ENCODE measurements at places on chromosomes 2 and 18.

GRCh38 chr2:64479259-64480117 is 25.5 kb downstream of the LGALSL start:
- no peak for DNase-seq

DNA sequence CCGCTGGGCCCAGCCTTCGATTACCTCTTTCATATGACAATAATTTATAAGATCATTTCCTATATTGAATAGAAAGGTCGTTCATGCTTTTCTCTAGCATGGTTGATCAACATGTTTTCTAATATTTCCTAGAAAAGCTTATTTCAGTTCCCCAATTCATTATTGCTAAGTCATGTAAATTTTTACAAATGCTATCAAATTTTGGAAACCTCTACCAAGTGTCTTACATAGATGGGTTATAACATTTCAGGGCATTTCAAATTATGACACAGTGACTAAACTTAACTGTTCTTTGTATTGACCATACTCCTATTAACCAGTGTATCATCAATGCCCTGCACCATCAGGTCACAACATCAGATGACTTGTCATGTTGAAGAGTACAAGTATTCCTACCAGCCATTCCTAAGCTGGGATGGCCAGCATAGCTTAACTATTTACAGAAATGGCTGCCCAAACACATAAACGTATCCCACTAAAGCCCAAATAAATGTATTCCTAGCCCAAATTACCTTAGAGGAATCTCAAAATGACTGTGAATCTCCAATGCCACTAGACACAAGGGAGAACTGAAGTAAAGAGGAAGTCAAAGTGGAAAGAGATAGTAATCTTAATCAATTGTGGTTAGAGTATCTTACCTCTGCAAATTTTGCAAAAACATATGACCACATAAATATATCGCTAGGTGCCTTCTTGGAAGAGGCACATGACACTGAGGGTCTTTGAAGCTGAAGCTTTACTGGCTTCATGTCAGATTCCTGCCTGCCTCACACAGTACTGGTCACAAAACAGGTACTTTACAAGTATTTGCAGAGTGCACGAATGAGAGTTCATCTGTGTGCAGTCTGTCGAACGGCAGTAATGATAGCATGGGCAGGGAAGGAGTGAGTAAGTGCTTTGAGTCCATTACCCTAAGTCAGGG is 87.3 kb upstream of the TLK1 start:
- peak; percentile 32 for DNase-seq

DNA sequence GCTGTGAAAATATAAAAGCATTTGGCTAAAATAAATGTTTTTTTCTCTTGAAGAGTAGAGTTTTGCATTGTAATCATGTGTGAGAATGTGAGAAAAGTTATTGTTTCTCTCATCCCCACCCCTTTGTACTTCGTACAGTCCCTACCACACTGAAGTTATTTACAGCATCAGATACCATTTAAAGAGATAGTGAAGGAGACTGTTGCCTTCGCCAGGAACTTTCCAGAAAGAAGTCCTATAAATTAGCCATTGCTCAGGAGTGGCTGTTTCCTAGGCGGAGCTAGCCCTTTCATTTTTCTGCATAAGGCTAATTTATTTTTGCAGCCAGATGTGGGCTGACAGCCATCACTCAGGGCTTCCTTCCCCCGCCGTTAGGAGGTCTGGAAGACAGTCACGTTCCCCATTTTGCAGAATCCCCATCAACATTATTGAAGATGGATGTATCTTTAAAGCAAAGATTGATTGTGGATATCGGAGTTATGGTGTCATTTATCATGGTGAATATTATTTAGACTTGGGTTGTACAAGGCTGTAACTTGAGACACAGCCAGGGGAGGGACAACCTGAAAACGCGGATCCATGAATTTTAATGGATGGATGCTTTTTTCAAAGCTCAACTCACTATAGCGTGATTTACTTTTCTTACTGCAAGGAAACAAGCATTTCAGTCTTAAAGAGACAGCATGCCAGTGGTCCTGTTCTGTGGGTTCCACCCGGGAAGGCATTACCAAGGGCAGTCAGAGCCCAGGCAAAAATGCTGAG is 17.1 kb downstream of the TSHZ1 start:
- no peak for DNase-seq

GRCh38 chr2:11435036-11435435 is 30.9 kb downstream of the E2F6 start:
- no peak for DNase-seq

DNA sequence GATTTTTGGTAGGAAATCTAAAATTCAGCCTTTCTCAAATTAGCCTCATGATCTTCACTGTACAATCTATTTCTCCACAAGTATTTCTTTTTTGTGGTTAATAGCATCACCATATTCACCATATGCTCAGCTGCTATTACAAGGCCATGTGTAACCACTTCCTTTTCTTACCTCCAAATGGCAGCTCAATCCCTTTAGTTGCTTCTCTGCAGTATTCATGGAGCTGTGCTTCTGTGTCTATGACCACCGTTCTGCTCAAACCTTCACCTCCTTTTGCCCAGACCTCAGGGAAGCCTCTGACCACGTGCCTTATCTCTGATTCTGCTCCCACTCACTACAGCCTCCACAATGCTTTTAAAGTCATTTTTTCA is 126.7 kb upstream of the TMEM200C start:
- DNase-seq: no peak

DNA sequence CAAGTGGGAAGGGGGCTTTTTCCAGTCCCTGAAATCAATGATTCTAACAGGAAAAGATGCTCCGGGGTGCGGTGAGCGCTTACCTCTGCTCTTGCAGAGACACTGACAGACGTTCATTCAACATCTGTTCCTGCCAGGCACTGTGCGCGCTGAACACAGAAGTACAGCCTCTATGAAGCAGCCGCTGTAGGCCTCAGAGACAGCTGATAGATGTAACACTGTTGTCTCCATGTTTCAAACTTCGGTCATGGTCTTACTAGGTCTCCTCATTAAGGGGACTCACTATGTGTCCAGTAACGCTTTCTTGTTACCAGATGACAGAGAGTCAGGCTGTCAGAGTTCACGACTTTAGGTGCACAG is 649 bp upstream of the CLIP4 start:
- DNase-seq: peak; percentile 10

DNA sequence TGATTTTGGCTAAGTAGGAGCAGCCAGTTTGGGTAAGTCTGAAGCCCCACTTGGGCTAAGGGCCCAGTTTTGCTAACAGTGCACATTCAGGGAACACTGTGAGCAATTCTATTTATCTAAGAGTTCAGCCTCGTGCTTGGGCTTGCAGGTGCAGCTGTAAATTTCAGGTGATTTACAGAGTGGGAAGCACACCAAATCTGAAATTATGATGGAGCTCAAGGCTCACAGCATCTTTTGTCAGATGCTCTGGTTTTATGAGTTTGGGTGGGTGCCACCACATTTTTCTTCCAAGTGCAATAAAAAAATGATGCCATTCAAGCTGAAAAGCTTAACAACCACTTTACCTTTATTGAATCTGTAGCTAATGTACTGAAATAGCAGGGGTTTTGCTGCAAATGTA is 671.2 kb downstream of the LRRTM4 start:
- DNase-seq: no peak

- DNase-seq: no peak
These were observed 47.2 kb upstream of the XPO1 start for GRCh38 chr2:61585383-61585782.

DNA sequence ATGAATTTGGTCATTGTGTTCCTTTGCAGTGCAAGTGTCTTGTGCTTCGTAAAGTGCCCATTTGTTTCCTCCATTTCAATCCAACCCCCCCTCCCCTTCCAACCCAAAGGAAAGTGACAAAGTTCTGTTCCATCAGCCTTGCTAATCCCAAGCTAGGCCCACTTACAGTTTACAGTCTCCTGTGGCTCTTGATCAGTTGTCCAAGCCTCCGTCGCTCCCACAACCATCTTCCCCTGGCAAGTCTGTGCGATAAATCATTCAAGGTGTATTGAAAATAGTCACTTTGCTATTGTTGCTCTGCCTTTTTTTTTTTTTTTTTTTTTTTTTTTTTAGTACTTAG is 6.5 kb downstream of the POU3F3 start:
- no peak for DNase-seq

DNA sequence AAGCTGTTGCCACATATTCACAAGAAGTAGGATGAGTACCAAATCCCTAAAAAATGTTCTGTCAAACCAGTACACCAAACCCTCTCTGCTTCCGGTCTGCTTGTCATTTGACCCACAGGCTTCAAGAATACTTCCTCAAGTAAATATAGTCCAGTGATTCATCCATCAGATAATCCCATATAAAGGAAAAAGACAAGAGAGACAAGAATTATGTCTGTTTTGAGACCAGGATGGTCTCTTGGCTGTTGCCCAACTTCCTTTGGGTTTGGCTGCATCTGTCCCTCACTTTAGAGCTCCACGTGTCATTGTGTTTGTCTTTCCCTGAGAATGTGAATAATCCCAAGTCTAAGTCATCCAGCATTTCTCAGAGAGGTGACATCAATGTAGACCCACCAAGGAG is 91.5 kb upstream of the NRP2 start:
- no peak for DNase-seq

GRCh38 chr18:59048048-59048363 is 91.7 kb upstream of the SEC11C start:
- no peak for DNase-seq

DNA sequence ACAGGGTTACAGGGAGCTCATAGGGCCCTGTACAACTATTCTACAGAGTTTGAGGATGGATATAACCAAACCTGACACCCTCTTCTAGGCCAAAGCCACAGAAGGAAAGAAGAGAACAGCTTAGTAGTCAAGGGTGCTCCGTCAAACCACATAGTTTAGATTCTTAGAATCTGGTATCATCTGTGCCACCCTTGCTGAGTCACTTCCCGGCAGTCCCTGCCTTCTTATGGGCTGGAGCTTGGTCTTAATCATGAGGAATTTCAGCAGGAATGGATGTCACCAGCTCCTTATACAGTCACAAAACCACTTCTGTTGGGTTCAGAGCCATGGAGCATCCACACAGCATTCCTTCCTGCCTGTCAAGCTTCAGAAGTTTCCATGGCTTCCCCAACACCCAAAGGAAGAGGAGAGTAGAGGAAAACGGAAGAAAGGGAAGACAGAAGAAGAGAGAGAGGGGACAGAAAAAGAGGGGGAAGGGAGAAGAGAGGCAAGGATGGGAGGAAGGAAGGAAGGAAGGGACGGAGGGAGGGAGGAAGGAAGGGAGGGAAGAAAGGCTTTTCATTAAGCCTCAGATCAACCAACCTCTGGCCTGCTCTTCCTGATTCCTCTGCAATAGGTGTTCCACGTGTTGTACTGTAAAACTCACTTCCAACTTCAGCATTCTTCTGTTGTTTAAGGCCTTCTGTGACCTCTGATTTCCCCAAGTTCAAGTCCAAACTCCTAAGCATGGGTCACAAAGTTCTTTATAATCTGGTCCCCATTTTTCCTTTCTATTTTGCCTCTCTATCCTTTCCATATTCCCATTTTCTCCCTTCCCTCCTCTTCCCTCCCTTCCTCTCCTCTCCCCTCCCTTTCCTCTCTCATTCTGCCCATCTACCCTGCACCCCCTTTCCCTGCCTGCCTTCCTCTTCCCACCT is 246.1 kb upstream of the TNP1 start:
- no peak for DNase-seq

Data from CD4-positive, alpha-beta T cell treated with Interleukin-17A for 4 hours (primary cell).